NCI-H345 (cell line): ENCODE measurements at places on chromosomes 1 and 21.

DNA sequence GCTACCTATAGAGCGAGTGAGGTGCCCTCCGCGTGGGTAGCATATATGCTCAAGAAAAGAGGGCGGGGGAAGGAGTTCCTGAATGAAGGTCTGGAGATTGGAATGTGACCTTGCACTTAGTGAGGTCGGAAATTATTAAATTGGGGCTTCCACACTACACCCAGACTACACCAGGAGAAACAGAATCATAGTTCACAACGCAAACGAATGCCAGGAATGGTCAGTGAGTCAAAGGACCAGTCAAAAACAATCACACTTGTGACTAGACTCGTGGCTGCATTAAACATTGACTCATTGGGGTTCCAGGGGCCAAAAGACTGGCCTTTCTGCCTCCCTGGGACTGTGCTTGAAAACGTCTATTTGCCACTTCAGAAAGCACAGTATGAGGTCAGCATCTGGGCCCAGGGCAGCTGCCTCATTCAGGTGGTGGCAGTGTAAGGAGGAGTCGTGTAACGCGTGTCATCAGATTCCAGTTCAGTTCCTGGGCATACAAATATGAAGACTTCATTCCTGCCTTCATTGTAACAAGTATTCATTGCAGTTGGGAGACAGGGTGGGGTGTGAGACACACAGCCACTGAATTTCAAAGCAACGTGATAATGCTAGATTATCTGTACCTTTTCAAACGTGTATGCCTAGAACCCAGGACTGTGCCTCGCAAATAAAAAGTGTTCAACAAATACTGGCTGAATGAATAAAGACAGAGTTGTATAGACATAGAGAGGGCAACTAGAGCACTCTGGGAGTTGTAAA is at the start of gene YOD1:
Gene YOD1 (minus strand): TSS at position 18 of the 753 bp plus-strand sequence. CDS start 178 bp downstream, outside the sequence.
- peak; percentile 56 for DNase-seq

DNA sequence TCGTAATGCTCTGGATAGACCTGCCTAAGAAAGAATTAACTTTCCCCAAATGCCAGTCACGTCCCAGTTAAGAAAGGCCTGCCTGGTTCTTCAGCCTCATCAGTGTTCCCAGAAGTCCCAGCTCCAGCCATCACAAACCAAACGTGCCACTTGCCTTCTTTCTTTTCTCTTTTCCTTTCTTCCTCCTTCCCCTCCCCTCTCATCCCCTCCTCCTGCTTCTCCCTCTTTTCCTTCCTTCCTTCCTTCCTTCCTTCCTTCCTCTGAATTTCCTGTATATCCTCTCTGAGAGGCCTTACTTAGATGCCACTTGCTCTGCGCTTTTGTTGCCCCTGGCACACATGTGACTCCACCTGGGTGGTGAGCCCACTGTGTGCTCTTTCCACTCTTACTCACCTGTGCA is 228.2 kb downstream of the NFIA start:
- no peak for DNase-seq

DNA sequence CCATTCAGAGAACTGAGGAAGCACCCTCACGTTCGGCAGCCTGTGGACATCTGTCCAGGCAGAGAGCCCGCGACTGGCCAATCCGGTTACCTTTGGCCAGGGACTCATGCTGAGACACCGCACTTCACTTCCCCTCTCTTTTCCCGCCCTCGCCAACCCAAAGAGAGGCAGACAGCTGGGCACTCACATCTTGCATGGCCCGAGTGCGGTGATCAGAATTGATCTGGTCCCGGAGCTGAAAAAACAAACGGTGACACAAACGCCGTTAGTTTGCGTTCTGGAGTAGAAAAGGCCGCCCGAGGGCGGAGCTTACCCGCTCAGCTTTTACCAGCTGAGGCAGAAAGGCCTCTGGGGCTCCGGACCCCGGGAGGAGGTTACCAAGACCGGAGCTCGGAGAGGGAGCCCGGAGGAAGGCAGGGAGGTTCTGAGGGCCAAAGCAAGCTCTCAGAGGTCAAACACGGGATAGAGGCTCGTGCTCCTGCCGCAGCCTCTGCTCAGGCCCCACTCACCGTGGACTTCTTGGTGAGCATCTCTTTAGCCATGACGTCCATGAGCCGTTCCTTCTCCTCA is 376 bp downstream of the SF3A3 start:
- peak; percentile 38 for DNase-seq

DNA sequence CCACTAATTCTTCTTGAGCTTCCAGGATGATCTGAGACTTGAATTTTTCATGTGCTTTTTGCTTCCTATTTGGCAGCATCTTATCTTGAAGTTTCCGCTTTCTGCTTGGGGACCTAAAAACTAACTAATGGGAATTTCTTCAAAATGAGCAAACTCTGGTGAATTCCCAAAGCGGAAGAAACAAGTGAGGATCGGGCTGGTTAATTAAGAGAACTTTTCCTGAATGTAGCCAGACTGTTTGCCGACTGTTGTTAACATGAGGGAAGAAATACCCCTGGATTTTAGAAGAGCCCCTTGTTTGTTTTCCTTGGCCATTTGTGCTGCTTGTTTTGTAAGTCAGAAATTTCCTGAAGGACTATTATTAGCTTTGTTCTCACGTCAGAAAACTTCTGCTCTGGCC is 6.1 kb upstream of the SELE start:
- DNase-seq = no peak

DNA sequence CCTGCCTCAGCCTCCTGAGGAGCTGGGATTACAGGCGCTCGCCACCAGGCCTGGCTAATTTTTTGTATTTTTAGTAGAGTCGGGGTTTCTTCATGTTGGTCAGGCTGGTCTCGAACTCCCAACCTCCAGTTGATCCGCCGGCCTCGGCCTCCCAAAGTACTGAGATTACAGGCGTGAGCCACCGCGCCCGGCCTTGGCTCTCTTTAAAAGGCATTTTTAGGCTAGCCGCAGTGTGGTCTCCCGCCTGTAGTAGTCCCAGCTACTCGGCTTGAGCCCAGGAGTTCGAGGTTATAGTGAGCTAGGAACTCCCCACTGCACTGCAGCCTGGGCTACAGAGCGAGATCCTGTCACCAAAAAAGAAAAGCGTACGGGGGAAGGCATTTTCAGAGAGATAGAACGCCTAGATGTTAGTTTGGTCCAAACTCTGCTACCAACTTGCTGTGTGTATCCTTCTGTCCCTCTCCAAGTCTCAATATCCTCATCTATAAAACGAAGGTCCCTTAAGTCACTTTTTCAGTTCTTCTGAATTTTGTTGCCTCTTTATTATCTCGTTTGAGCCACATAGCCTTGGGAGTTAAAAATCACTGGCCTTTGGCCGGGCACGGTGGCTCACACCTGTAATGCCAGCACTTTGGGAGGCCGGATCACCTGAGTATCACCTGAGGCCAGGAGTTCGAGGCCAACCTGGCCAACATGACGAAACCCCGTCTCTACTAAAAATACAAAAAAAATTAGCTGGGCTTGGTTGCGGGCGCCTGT is 734 bp downstream of the MED18 start:
- DNase-seq = peak; percentile 9

- DNase-seq = no peak
Measured at GRCh38 chr1:85569122-85569521, 11.4 kb upstream of the CCN1 start.

DNA sequence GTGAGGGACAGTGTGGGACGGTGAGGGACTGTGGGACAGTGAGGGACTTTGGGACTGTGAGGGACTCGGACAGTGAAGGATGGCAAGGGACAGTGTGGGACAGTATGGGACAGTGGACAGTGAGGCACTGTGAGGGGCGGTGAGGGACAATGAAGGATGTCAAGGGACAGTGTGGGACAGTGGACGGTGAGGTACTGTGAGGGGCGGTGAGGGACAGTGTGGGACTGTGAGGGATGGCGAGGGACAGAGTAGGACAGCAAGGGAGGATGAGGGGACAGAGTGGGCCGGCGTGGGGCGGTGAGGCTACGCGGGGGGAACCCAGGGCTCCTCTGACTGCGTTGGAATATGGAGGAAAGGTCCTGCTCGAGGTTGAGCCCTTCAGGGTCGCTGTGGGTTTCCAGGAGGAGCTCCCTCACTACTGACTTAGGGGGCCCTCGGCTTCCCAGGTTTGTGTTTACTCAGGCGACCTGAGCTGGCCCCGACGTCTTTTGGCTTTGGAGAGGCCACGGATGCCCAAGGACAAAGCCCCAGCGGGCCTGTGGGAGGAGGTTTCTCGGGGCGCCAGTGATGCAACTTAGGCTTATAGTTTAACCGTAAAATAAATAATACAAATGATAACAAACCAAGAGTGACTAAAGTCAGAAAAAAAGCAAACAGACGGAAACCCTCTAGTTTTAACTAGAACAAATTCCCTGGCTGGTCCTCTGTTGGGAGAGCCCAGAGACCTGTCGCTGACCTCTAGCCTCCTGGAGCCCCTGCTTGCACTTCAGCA is 1.1 kb upstream of the ERRFI1 start:
- no peak for DNase-seq

- DNase-seq = peak; percentile 81
Measured at GRCh38 chr1:237562242-237562823, 328.4 kb downstream of the ZP4 start.

DNA sequence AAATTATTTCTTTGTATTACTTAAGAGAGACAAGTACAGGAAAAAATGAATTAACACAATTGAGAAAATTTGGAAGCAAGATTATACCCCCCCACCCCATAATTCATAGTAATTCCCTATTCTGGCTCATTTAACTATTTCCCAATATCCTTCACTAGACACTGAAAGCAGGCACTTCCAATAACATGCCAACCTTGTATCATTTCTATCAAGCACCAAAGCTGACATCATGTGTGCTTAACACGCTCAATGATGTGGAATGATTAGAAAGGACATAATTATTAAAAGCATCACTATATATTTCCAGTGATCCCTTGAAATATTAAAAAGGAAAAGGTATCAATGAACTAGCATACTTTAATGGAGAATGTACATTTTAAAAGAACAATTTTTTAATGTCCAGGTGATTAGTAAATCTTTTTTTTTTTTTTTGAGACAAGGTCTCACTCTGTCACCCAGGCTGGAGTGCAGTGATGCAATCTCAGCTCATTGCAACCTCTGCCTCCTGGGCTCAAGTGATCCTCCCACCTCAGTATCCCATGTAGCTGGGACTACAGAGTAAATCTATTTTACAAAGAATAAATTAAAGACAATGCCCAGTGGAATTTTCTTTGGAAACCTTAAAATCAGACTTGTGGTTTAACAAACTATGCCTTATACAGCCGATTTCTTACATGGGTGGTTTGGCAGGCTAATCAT is 443.9 kb downstream of the DSCAM start:
- DNase-seq = no peak

DNA sequence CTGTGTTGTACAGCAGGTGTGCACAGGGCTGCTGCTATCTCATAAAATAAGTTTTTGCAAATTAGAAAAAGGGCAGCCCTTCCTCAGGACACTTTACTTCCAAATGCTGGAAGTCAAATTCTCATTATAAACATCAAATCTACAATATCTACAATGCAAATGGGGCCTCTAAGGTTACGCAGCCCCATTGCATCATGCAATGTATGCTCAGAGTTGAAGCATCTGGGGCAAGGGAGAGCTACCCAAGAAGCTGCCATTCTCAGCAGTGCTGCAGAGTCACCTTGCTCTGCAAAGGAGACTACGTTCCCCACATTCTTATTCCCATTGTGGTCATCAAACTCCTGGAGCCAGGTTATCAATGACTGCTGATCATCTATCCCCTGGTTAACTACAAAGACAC is 208.9 kb upstream of the POGK start:
- no peak for DNase-seq

DNA sequence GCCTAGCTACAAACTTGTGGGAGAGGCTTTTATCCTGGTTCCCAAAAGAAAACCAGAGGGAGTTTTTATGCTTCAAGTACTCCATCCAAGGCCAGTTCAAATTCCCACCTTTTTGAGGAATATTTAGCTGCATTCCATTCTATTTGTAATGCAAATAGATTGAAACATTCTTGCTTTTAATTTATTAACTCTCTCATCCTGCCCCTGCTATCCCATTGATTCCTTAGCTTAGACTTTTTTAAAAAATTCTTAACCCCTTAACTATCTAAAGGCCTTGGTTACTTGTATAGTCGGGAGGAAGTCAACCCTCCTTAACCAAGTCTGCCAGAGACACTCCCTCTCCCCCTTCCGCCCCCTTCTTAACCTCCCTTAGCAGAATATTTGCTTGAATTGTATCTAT is 2.5 kb upstream of the MOV10 start:
- DNase-seq = no peak

GRCh38 chr1:12627296-12627695 is 9.3 kb upstream of the DHRS3 start:
- DNase-seq = no peak

GRCh38 chr1:95534985-95535384 is 301.0 kb downstream of the RWDD3 start:
- no peak for DNase-seq

- no peak for DNase-seq
Measured at GRCh38 chr1:54084794-54085193, 31.4 kb downstream of the TCEANC2 start.

DNA sequence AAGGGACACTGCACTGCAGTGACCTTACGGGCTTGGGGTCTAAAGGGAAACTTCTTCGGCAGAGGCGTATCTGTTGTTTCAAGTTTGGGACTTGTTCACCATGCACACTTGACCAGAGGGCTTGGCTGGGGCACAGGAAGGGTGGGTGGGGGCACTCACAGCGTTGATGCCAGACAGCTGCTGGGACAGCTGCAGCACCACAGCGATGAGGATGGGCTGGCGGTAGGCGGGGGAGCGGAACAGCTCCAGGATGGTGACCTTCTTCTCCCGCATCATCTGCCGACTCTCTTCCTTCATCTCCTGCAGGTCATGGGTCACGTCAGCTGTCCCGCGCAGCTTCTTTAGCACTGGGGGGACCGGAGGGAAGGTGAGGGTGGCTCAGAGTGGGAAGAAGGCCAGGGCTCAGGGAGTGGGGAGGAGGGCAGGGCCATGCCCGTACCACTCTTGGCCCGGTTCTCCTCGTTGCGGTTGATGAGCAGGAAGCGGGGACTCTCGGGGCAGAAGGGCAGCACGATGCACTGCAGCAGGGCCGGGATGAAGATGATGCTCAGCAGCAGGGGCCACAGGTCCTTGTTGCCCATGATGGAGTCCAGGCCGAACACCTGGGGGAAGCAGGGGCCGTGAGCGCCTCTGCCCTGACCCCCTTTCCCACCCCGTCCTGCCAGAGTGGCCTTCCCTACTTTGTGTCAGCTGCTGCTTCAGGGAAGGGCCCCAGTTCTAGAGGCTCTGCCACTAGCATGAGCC is 29.1 kb downstream of the SLC2A1 start:
- DNase-seq = no peak

GRCh38 chr1:227892489-227893299 is 55.0 kb downstream of the WNT9A start:
- DNase-seq = no peak

- DNase-seq = no peak
Measured at GRCh38 chr1:209150114-209150513, 433.4 kb upstream of the CAMK1G start.

GRCh38 chr1:168335500-168335899 is 54.8 kb downstream of the TBX19 start:
- DNase-seq = no peak
